ENCODE measurements at places on chromosomes 5 and 9.

GRCh38 chr5:54658010-54658409, 140.5 kb downstream of the SNX18 start:
- no peak for DNase-seq

DNA sequence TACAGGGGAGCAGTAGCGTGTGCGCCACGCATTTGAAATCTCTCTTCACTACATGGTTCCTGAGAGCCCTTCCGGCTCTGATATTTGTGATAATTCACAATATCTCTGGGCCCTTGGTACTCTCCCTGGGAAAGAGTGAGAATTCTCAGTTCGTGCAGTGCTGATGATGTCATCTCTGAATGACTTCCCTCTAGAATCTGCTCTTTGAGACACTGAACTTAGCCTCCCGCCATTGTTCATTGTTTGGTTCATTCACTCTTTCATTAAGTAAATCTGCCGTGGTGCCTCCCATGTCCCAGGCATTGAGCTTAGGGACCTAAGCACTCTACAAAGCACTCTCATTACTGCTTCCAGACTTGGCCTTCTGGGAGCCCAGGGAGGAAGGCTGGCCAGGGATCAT, 94.0 kb downstream of the PPARGC1B start:
- DNase-seq: no peak

DNA sequence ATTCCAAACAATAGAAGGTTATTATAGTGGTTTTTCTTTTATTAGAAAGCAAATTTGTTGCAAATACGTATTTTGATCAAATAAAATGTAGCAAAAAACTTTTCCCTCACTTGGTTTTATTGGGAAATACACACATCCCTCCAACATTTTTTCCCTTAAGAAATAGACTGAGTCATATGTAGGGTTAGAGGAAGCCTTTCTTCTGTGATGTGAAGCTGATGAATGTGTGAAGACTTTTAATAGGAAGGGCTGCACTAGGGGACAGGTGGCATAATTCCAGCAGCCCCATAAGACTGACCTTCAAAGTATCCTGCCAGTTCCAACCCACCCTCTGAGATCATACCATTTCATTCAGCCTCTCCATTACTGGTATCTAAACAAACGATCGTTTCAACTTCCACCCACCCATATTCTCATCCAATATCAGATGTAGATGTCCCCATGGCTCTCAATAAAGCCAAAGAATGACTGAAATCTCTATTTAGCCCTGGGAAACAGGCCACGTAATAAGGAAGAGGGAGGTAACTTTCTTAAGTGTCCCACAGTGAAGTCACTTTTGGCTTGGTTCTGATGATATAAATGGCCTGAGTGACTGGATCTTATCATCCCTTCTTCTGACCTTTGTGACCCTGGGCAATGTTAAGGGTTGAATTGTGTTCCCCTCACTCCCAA, 64.7 kb upstream of the LPAR1 start:
- DNase-seq: no peak

DNA sequence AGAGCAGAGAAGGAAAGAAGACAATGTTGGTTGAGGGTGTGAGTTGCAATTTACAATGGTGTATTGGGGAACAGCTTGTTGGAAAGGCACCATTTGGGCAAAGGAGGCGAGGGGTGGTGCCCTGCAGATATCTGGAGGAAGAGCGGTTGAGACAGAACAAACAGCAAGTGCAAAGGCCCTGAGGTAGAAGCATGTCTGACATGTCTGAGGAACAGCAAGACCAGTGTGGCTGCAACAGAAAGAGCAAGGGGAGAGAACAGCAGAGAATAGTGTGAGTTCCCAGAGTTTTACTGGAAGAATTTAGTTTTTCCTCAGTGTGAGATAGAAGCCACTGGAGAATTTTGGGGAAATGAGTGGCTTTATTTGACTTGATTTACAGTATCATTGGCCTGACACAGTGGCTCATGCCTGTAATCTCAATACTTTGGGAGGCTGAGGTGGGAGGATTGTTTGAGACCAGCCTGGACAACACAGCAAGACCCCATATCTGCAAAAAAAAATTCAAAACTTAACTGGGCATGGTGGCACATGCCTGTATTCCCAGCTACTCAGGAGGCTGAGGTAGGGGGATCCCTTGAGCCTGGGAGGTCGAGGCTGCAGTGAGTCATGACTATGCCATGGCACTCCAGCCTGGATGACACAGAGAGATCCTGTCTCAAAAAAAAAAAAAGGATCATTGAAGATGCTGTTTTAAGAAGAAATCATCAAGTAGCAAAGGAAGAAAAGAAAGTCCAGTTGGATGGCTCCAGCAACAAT, 13.6 kb downstream of the CMBL start:
- DNase-seq: no peak

GRCh38 chr5:178551059-178551458, 39.1 kb downstream of the COL23A1 start:
- DNase-seq: no peak

DNA sequence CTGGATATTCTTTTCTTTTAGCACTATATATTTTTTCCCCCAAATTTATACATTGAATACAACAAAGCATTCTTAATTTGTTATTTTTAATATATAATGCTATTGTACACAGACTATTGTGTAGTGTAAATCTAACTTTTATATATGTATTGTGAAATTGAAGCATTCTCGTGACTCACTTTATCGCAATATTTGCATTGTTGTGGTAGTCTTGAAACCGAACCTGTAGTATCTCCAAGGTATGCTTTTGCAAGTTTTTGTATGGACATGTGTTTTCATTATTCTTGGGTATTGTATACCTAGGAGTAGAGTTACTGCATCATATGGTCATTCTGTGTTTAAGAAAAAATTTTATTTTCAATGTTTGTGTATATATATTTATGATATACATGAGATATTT, 49.6 kb downstream of the NSD1 start:
- no peak for DNase-seq

- DNase-seq: no peak
These were observed 4.5 kb upstream of the PALM2AKAP2 start for GRCh38 chr9:109775516-109775915.

Data from endodermal cell (in vitro differentiated cells).